ENCODE measurements at places on chromosomes 6 and 20.

- no peak for DNase-seq
Observed at GRCh38 chr6:53691252-53691651, 25.7 kb upstream of the KLHL31 start.

DNA sequence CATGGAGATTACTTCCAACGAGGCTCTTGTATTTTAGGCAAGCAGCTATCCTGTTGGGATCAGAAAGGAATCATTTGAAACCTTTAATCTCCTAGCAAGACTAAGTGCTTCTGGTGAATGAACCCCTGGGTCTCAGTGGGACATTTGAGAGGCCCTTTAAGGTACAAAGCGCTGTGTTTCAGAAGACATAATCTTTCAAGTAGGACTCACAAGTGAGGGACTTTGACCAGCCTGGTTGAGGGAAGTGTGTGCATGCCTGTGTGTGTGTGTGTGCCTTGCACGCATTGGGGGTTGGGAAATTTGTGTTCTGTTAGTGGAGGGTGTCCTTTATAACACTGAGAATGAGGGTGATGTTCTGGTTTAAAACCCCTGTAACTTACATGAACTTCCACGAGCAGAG lies 64.4 kb upstream of the KCNG1 start:
- no peak for DNase-seq

DNA sequence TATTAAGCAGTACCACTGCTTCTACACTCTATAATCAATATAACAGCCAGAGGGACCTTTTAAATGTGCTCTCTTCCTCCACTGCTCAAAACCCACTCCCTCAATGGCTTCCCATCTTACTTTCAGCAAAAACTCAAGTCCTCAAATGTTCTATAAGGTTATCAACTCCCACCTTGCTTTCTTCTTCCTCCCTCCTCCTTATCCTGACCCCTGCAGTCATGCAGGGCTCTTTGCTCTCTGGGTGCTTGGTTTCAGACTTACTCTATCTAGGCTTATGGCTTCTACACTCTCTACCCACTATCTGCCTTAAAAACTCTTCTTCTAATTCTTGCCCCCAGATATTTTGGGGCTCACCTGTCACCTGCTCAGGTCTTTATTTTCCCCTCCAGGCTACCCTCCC lies 5.3 kb downstream of the ARHGAP18 start:
- no peak for DNase-seq

DNA sequence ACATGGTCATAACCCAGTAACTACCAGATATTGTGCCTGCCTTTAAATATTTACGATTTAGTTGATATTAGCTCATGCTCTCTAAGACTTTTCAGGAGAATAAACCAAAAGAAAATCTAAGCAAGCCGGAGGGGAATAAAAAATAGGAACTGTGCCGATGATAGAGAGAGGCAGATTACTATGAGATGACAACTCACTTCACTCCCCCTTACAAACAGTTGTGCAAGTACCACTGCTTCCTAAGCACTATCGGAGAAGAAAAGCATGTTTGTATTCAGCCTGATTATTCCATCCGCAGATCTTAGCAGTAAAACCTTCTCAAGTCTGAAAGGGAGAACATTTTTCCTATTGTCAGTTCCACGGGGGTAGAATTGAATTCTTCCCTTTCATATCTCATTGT lies 294.4 kb downstream of the KCNQ5 start:
- no peak for DNase-seq

- no peak for DNase-seq
Observed at GRCh38 chr20:3933218-3933617, 44.0 kb downstream of the PANK2 start.

DNA sequence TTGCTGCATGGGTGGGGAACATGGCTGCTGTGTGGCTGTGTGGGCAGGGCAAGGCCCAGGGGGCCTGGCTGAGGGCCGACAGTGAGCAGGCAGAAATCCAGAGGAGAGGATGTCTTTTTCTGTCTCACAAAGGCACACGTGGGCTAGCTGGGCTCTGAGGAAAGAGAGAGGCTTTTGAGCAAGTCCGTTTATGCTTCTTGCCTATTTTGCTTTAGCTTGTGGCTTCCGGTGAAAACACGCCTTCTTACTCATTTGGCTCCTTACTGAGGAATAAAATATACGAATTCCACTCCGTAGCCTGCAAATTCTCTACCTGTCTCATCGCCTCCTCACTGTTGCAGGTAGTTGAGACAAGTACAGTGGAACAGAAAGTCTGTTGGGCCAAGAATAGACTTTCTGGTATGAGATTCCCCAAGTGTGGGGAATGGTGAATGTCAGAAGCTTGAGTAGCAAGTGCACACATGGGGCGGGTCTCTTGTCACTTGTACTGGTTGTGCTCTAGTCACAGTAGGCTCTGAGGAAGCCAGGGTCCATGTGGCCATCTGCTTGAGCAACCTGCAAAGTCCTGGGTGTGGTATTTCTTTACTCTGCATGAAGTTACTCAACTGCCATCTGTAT lies 28.4 kb downstream of the WRNIP1 start:
- DNase-seq: no peak

GRCh38 chr20:51525241-51526105 lies 17.0 kb downstream of the NFATC2 start:
- peak; percentile 24 for DNase-seq

DNA sequence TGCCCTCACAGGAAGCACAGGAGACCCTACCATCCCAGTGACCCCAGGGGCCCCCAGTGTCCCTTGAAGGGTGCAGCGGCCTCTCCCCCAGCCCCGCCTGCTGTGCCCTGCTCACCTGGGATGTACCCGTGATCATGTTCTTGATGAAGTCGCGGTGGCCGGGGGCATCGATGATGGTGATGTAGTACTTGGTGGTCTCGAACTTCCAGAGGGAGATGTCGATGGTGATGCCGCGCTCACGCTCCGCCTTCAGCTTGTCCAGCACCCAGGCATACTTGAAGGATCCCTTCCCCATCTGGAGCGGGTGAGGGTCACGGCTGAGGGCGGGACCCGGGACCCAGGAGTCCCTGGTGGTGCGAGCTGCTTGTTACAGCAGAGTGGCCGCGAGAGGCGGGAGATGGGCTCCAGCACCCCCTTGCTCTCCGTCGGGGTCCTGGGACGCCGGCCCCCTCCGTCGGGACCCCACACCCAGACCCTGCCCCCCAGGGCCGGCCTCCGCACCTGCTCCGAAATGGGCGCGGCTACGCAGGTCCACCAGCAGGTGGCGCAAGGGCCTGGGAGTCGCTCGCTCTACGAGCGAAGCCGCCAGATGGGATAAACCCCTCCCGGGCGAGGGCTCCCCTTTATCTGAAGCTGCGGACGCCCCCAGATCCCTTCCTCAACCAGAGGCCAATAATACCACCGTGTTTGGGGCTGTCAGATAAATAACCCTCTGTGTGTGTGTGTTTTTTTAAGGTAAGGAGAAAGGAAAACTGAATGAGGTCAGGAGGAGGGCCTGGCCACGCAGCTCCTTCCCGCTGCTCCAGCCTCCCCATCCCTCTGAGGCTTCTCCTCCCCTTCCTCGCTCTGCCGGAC lies 2.9 kb downstream of the EEF1A2 start:
- peak; percentile 49 for DNase-seq

DNA sequence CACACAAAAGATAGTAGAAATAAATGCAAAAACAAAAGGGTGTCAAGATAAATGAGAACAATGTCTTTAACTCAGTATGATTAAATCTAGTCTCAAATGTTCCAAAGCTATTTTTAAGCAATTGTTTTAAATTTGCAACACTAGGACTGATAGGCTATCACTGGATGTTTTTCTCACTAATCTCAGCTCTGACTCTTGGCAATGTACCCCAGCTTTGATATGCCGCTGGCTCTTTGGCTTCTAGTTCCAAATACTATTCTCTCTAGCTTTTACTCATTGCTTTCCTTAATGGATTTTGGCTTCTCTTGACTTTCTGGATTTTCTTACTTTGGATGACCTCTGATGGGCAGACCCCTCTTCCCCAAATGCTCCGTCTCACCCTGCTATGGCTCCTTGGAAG lies 116.0 kb upstream of the SLC35B3 start:
- no peak for DNase-seq

GRCh38 chr20:33733654-33734576 lies 2.1 kb downstream of the ZNF341 start:
- no peak for DNase-seq

DNA sequence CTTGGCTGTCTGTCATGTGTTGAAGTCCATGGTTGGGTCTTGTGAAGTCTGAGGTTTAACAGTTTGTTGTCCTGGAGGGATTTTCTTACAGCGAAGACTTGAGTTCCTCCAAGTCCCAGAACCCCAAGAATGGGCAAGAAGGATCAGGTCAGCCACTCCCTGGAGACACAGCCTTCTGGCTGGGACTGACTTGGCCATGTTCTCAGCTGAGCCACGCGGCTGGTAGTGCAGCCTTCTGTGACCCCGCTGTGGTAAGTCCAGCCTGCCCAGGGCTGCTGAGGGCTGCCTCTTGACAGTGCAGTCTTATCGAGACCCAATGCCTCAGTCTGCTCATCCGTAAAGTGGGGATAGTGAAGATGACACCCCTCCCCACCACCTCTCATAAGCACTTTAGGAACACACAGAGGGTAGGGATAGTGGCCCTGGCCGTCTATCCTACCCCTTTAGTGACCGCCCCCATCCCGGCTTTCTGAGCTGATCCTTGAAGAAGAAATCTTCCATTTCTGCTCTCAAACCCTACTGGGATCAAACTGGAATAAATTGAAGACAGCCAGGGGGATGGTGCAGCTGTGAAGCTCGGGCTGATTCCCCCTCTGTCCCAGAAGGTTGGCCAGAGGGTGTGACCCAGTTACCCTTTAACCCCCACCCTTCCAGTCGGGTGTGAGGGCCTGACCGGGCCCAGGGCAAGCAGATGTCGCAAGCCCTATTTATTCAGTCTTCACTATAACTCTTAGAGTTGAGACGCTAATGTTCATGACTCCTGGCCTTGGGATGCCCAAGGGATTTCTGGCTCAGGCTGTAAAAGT lies 43.5 kb downstream of the SIRPA start:
- DNase-seq: no peak

DNA sequence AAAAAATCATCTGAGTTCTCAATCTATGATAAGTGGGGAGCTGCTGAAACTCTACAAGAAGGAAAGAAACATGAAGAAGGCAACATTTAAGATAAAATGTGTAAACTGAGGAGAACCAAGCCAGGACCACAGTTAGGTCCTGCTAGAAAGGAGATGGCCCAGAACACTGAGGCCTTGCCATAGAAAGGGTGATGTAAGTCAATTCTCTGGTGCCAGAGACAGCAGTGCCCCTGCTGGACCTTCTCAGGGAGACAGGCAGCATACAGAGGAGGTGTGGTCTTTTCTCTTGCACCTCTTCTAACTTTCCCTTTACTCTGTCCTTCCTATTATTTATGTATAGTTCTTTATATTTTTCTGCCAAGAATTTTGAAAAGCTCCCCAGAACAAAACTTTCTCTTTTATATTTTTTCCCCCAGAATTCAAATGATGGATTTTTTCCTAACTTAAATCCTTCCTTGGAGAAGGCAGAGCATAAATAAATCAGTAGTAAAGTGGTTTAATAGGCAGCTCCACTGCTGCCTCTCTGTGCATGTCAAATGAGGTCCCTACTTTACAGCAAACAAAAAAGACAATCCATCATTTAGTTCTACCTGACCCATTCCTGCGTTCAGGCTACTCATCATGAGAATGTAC lies 9.0 kb downstream of the UQCC2 start:
- no peak for DNase-seq

DNA sequence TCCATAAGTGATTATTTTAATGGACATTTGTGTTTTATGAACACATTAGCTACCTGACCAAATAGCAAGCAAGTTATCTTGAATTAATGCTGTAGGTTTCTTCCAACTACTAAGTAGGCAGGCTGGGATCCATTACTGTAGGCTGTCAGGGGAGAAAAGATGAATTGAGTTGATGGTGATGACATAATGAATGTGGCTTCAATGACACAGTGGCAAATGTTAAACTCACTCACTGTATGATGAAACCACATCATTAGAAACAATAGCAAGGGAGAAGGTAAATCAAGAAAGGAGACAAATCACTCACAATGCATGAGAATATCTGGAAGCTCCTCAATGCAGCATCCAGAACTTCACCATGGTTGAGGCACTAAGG lies 529.7 kb upstream of the CITED2 start:
- DNase-seq: no peak

DNA sequence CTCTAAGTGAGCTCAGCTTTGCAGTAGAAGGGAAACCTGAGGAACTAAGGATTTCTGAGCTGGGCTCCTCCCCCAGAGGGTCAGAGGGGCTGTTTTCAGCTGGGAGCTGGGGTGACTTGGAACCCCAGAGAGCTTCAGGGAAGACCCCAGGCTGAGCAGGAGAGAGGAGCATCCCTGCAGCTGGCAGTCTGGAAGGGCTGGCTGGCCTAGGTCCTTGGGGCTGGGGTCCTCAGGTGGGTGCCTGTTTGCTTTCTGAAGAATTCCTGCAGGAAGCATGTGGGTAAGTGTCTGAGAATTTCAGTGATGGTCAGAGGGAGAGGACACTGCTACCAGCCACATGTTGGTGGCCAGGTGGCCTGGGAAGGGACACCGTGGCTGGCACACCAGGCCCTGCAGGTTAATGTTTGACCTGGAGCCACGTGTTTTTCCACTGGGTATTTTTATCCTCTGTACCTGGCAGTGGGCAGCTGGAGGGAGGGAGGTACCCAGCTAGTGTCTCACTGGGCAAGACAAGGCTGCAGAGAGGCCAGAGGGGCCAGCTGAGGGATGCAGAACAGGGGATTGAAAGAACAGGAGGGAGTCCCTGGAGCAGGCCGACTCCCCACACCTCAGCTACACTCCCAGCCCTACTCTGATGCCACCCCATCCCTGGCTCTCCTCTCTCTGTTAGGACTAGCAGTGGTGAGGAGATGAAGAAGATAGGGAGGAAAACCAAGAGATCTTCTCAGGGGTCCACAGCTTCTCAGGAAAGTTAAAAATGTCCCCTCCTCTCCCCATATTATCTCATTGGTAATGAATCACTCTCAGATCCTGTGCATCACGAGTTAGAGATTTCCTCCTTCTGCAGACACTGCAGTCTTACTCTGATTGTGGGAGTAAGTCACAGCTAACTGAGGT lies 143.6 kb downstream of the VEGFA start:
- DNase-seq: no peak

DNA sequence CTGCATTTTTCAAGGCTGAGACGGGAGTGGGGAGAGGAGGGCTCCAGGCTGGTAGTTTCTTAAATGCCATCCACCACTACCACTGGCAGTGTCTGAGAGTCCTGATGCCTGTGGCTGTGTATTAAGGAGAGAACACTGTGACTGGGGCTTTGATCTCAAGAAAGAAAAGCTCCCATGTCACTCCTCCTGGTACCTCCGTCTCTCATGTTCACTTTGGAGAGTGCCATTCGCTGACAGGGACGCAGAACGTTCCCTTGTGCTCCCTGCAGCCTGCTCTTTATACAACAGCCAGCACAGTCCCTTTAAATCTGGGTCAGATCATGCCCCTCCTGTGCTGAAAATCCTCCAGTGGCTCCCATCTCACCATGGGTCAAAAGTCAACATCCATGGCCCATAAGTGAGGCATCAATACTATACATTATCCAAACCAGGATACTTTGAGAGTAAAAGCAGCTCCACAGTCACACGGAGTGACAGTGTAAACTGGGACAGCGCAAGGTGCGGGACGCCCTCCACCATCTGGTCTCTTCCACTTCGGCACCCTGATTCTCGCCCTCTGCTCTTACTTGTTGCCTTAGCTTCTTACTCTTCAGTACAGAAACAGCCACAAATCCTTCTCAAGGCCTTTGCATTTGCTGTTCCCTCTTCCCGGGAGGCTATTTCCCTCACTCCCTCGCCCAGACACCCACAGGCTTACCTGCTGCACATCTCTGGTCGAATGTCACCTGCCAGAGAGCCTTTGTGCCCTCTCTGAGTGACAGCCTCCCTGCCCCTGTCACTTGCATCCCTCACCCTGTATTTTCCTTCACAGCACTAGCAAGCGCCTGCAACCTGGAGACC lies 20.0 kb downstream of the PDYN start:
- DNase-seq: no peak
